IMR-90 (cell line): ENCODE measurements at places on chromosomes 12 and 14.

GRCh38 chr14:34232790-34233189, 229.2 kb downstream of the SPTSSA start:
- no peak for DNase-seq

DNA sequence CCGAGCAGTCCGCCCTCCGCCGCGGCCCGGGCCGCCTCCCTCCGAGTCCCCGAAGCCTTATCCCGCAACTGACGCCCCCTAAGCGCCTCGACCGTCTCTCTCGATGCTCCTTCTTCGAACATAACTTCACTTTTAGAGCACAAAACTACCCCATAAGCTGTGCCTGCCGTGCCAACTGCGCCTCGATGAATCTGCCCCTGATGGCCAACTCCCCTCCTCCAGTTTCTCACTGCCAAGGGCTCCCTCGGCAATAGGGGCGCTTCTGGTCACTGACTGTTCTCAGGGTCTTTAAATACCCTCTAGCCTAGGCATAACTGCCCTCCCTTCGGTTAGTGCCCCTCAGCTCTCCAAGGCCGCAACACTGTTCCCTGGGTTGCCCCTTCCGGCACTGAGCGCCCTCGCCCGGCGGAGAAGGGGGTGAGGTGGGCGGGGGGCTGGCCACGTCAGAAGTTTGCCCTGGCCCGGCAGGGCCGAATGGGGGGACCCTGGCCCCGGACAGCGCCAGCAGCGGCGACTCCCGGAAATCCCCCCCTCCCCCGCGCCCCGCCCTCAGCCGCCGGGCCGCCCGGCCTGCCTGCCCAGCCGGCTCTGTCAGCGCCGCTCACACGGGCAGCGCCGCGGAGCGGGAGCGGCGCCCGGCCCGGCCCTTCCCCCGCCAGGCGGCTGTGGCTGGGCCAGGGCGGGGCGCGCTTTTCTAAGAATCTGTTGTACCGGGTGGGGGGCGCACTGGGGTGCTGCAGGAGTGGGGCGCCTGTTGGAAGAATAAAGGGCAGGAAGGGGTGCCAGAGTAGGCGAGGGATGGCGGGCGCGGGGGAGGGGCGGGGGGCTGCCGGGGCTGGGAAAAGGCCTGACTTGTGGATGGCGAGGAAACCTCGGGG, 10.6 kb downstream of the RARG start:
- DNase-seq = peak; percentile 51

DNA sequence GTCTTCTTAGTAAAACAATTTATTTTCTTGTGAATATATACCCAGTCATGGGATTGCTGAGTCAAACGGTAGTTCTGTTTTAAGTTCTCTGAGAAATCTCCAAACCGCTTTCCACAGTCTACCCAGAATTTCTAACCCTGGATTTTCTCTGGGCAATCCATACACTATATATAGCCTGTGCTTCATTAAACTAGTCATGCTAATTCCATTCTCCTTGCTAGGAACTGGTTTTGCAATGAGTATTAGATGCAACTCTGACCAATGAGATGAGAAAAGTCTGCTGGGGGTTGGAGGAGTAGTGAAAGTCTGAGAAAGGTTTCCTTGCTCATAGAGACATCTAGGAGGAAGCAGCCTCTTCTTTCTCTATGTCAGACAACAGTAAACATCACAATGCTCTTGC, 196.1 kb upstream of the CDKN3 start:
- DNase-seq = peak; percentile 78

GRCh38 chr14:87251011-87251410, 742.0 kb downstream of the GALC start:
- no peak for DNase-seq

- no peak for DNase-seq
These were observed 8.6 kb downstream of the BRAP start for GRCh38 chr12:111677186-111677585.

DNA sequence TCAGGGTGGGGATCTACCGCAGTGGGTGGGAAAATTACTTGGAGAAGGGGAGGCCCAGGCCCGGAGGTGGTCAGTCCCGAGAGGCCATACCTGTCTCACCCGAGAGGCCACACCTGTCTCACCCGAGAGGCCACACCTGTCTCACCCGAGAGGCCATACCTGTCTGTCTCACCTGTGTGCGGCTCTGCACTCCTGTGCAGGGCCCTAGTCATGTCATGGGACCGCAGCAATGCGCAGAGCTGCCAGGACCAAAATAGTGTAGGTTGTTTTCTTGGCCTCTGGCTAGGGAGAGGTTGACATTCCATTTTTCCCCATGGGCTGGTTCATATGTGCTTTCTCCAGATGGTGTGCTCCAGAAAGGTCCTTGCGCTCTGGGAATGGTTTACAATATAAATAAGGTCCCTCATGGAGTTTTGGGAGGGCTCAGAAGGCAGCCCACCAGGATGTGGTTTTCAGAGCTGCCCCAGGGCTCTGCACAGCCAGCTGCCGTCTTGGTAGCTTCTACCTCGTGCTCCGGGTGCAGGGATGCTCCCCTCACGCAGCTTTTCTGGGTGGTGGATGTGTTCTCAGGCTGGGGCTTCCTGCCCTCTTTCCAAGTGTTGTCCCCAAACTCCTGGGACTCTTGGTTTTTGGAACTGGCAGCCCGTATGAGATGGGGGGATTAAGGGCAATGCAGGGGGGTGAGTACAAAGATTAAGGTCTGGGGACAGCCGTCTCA, 58.2 kb downstream of the CACNA1C start:
- DNase-seq = no peak

DNA sequence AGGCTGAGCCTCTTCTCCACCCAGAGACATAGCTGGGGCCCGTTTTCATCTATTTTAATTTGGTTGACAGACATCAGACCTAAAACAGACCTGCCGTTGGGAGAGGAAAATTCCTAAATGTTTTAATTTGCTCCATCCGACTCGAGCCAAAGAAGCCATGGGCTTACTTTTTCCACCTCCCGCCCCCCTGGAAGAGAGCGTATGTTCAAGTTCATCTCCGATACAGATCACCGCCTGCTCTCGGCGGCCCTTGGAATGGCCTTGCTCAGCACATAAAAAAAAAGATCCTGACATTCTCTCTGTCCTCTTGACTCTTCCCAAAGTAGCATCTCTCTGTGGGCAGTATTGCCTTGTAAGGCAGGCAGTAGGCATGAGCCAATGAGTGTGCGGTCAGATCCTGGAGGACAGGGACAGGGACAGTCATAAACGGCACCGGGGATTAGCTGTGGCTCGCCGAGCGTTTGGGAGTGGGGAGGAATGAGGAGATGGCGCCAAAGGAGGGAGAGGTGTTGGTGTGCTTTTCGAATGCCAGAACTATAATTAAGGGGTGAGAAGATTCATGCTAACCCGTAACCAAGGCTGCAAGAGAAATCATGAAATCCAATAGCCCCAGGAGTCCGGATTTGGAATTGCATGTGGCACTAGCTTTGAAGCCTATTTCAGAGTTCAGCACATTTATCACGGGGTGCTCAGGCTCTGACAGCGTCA, 47.9 kb upstream of the MEG3 start:
- no peak for DNase-seq

DNA sequence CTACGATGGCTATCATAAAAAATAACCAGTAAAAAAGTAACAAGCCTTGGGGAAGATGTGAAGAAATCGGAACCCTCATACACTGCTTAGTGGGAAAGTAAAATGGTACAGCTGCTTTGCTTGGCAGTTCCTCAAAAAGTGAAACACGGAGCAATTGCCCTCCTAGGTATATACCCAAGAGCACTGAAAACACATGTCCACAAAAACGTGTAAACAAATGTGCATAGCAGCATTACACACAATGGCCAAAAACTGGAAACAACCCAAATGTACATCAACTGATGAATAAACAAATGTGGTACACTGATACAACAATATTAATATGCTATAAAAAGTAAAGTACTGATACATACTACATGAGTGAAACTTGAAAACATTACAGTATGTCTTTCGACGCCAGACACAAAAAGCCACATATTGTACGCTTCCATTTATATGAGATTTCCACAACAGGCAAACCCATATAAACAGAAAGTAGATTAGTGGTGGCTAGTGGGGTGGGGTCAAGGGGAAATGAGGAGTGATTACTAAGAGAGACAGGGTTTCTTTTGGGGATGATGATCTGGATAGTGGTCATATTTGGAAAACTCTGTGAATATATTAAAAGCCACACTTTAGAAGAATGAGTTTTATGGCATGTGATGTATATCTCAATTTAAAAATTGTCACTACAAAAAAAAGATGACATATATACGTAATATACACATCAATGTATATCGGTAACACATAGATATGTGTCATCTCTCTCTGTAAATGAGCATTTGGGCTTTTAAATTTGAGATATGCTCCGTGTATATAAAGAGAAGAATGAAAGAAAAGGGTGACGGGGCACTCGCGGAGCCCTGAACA, 996 bp downstream of the SLC41A2 start:
- peak; percentile 24 for DNase-seq

GRCh38 chr12:121297435-121297991, 1.0 kb upstream of the CAMKK2 start:
- DNase-seq = peak; percentile 39

DNA sequence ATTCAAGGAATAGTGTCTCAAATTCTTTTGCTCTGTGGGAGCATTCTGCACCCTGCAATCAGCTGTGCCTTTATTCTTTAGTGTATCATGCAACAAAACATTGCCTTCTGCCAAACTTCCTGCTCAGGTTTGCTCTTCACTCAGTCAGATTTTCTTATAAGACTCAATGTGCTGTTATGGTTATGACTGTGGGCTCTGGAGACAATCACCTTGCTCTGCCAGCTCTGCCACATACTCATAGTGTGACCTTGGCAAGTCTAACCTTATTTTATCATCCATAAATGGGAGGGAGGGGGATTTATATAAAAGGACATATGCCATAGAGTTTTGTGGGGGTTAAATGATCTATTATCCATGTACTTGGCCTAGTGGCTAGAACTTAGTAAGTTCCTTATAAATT, 51.3 kb downstream of the SRGAP1 start:
- DNase-seq = no peak

GRCh38 chr12:29970501-29970900, 186.8 kb upstream of the TMTC1 start:
- no peak for DNase-seq

GRCh38 chr14:41022932-41023331, 583.7 kb upstream of the LRFN5 start:
- peak; percentile 5 for DNase-seq

DNA sequence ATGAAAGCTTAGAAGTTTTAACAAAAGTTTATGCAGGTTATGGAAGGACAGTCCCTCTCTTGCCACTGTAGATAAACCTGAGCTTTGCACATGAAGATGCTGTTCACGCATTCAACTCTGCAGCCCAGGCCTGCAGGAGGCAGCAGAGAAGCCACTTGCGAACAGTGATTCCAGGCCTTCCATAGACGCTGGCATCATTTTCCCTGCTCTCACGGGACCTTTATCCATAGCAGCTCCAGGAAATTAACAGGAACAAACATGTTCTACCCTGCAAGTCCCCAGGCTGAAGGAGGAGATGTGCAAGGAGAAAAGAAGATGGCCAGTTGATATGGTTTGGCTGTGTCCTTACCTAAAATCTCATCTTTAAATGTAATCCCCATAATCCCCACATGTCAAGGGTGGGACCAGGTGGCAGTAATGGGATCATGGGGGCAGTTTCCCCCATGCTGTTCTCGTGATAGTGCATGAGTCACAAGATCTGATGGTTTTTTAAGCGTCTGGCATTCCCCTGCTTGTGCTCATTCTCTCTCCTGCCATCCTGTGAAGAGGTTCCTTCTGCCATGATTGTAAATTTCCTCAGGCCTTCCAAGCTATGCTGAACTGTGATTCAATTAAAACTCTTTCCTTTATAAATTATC, 2.0 kb downstream of the ERP27 start:
- no peak for DNase-seq

- no peak for DNase-seq
These were observed 30.5 kb downstream of the ZFHX2 start for GRCh38 chr14:23520899-23521533.

DNA sequence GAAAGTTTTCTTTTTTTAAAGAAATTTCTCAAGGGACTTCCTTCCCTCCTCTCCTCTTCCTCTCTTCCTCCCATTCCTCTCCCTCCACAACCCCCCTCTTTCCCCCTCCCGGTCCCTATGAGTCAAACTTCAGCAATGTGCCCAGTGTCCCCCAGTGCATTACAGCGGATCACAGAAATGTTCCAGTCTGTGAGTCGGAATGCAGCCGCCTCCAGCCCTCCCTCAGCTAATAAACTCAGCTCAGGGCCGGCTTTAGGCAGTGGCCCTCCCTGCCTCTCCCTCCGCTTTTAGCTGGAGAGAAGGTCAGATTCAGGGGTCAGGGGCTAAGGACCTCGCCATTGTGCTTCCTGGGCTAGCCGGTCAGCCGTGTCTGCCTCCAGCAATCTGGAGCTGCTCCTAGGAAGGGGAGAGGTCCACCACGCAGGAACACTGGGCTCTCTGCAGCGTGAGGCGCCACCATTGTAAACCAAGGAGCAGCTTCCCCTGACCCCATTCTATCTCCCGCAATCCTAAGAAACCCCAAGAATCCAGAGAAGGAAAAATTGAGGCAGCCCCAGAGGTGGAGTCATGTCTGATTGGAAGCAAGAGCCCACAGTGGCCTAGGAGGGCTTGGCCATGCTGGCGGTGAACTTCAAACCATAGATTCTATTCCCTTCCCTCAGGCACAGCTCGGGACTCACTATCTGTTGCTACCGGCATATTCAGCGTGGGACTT, 1.1 kb upstream of the HDAC7 start:
- peak; percentile 95 for DNase-seq
